ENCODE measurements at places on chromosomes 2 and 18.

DNA sequence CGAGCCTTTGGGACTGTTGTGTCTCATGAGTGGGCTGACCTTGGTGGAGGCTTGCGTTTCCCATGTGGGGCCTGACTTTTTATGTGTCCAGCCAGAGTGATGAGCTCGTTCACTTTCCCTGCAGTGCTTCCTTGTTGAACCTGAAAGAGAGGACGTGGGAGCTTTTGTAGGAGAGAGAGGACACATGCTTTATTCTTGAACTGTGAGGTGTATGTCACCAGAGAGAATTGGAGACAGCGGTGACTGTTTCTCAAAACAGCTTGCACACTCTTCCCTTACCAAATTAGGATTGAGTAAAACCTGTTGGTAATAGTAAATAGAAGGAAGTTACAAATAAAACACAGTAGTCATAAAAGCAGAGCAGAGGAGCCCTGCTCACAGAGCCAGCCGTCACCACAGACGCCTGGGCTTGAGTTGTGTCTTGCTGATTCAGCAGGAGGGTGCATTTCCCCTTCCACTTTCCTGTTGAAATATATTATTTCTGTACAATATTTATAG is 60.7 kb downstream of the INPP4A start:
- no peak for DNase-seq

DNA sequence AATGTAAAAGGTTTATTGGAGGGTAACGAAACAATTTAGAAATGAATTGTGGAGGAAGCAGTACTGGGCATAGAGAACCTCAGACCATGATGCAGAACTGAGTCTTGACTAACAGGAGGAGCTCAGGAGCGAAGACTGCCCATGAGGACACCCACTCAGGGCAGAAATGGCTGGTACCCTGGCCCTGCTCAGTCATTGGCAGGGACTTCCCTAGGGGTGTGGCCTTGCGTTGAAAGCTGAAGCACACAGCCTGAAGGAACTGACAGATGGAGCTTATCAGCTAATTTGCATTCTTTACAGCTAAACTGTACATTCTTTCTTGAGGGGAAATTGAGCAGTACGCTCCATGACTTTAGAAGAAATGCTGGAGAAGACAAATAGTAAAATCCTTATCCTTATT is 57.1 kb downstream of the PDK1 start:
- no peak for DNase-seq

DNA sequence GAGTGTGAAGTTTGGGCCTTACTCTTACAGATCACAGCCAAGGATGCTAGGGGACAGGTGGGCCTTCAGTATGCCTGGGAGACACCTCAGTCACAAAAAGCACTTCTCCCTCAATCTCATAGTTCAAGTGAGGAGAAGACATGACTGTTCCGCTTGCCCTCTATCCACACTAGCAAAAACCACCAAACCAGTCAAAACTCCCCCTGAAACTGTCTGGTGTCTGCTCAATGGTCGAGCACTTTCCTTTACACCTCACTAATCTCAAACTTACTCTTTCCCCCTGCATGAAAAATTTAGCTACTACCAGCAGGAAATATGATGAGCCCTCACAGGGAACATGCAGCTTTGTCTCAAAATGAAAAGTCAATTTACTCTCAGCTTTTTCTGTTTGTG is 232.2 kb downstream of the TRIB2 start:
- DNase-seq, result no peak

DNA sequence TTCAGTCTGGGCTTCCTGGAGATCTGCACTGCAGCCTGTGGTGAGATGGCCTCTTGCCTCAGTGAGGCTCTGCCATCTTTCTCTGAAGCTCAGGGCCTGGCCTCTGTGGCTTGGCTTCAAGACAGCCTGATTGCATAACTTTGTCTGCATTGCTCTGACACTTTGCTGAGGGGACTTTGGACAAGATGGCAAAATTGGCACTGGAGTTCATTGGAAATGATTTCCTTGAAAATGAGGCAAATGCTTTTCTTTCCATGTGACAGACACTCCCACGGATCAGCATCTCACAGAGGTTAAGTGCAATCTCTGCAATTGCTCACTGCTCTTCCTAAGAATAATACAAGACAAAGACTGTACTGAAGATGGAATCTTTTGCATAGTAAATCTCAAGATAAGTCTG is 166.8 kb downstream of the KCNS3 start:
- DNase-seq, result no peak

- no peak for DNase-seq
Observed at GRCh38 chr2:137928547-137929518, 35.4 kb upstream of the HNMT start.

All from CD4-positive, CD25-positive, alpha-beta regulatory T cell (primary cell).